ENCODE measurements at places on chromosomes 16 and 17.

DNA sequence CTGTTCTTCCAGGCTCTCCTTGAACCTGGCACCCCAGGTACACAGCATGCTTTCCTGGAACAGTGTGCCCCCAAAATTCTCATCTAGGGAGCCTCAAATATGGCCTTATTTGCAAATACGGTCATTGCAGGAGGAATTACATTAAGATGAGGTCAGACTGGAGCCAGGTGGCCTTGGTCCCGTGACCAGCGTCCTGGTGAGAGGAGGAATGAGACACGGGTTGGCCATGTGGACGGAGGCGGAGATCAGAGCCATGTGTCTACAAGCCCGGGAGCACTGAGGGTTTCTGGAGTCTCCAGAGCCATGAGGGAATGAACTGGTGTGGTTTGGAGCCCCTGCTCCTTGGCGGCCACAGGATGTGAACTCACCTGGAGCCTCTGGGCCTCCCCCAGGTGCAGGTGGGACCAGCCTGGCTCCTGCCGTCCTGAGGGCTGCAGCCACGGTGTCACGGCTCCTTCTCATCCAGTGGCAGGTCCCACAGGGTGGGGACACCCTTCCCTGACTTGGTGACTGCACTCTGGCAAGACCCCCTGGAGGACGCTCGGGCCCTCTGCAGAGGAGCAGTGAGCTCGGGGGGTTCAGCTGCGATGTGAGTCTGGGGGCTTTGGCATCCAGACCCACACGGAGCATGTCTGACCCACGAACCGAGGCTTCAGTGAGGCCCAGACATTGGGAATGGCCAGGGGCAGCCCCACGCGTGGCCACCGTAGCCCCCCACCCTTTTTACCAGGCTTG lies 21.8 kb upstream of the GNG13 start:
- no peak for DNase-seq

DNA sequence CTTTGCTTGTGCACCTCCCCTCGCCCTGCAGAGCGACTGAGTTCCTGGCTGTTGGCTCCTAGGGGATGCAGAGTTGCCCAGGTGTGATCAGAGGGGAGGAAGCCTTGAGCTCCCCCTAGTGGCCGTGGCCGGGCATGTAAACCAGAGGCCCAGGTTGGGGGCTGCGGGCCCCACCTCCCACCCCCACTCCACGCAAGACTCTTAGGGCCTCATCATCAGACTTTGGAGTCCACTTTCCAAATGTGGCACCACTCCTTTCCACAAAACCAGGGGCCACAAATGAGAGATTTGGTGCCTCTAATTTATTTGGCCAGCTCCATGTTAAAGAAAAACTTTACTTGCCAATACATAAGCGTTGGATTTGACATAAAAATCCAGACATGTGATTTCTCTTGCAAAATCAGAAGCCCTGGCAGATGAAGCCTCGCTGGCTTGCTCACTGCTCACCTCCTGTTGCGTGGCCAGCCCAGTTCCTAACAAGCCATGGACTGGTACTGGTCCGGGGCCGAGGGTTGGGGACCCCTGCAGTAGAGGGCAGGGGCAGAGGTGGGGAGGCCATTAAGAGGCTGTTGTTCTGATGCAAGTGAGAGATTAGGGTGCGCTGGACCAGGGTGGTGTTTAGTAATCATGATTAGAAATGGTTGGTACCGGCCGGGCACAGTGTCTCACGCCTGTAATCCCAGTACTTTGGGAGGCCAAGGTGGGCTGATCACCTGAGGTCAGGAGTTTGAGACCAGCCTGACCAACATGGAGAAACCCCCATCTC lies 28.7 kb upstream of the GAS7 start:
- peak; percentile 41 for DNase-seq

DNA sequence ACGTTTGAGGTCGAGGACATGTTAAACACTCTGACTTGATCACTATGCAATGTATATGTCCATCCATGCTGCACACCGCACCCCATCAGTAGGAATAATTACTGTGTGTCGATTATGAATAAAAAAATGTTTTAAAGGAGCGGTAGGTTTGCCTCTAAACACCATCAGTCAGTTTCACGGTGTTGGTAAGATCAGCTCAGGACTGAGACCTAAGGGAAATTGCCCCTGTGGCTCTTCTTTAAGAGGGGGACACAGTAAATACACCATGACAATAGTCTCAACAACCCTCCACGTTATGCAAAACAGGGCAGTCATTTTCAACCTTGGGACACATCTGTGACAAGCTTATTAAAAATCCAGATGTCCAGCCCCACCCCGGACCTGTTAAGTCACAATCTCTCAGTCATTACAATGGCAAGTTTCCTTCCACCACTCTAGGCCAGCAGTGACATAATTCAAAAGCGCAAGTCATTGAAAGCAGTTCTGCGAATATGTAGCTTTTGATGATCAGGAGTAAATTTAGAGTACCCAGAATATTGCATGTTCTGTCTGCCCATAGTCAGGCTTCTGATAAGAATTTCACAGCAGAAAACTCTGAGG lies 1.2 kb downstream of the ATMIN start:
- no peak for DNase-seq

DNA sequence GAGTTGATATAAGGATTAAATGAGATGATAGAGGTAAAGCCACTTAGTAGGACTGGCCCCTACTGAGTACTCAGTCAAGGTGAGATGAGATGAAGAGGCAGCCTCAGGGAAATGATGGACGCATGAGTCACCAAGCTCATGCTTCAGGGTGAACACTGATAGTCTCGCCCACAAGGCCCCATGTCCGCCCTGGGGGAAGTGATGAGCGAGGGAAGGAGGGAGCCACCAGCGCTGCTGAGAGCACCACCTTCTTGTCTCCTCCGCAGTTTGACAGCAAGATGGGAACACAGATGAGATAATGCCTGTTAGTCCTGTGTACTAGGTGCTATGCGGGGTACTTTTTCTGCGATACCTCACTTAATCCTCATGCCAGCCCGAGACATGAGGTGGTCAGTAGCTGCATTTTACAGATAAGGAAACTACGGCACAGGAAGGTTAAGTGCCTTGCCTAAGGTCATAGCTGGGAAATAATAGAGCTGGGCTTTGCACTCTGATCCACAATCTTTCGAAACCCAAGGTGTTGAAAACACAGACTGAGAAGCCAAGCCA lies 383.0 kb downstream of the CPPED1 start:
- DNase-seq, result no peak

DNA sequence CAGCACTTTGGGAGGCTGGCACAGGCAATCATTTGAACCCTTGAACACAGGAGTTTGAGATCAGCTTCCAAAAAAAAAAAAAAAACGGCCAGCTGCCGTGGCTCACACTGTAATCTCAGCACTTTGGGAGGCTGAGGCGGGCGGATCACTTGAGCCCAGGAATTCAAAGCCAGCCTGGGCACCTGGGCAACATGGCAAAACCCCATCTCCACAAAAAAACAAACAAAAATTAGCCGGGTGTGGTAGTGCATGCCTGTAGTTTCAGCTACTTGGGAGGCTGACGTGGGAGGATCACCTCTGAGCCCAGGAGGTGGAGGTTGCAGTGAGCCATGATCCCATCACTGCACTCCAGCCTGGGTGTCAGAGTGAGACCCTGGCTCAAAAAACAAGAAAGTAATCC lies 39.0 kb downstream of the GRB2 start:
- no peak for DNase-seq

DNA sequence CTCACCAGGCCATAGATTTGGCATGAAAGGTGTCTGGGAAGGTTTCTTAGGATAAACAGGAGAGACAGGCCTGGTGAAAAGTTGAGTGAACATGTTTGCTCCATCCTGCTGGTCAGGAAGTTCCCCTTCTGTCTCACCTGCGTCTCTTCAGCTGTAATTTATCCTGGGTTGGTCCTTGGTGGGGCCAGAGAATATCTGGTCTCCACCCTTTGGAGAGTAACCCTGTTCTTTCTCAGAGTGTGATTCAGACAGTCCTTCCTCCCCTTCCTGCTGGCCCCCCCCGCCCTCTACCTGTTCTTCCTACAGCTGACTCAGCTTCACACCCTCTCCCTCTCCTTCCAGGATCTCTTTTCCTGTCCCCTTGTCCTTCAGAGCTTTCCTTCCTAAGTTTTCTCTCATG lies 17.1 kb downstream of the MINK1 start:
- DNase-seq, result no peak

GRCh38 chr16:57567691-57568090 lies 25.2 kb downstream of the ADGRG5 start:
- no peak for DNase-seq

DNA sequence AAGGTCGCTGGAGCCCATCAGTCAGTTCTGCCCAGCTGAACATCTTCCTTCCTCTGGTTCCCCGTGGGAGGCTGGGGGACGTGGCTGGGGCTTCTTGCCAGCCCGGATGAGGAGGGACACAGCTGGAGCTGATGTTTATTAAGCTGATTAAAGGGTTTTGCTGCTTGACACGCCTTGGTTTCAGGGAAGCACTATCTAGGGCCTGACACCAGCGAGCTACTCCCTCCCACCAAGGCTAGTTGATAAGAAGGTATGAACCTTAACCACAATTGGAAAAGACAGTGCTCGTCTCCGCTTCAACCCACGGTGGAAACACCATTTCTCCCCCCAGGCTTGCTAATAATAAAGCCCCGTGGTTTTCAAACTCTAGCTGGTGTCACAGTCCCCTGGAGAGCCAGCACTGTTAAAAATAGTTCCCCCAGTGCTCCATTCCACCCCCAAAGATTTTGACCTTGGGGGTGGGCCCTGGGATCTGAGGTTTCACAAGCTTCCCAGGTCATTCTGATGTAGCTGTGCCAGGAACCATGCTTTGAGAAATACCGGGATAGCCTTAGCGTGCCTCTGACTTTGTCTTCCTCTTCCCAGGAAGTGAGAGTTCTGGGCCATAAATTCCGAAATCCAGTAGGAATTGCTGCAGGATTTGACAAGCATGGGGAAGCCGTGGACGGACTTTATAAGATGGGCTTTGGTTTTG lies 5.5 kb downstream of the DHODH start:
- no peak for DNase-seq

DNA sequence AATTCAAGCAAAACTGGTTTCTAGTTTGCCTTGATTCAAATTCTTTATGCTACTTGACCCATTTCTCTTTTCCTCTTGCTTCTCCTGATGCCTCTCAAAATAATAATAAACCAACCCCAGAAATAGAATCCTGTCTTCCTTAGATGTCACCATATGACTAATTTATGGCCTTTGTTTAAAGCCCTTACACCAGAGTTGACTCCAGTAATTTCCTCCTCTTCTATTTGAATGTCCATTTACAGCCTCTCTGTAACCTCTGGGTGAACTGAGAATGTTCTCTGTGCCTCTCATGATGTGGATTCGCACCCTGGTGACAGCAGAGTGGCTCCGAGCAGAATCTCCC lies 31.5 kb downstream of the ZFHX3 start:
- no peak for DNase-seq

GRCh38 chr17:41026715-41027471 lies at the start of gene KRTAP1-5:
TSS of gene KRTAP1-5 (minus strand) at chr17:41027208. CDS start at chr17:41027155, 53 bp downstream.
- DNase-seq, result no peak

GRCh38 chr16:73233329-73233765 lies 185.4 kb upstream of the ZFHX3 start:
- DNase-seq, result no peak

- DNase-seq, result no peak
Observed at GRCh38 chr17:79377230-79377786, 233.5 kb downstream of the RBFOX3 start.

DNA sequence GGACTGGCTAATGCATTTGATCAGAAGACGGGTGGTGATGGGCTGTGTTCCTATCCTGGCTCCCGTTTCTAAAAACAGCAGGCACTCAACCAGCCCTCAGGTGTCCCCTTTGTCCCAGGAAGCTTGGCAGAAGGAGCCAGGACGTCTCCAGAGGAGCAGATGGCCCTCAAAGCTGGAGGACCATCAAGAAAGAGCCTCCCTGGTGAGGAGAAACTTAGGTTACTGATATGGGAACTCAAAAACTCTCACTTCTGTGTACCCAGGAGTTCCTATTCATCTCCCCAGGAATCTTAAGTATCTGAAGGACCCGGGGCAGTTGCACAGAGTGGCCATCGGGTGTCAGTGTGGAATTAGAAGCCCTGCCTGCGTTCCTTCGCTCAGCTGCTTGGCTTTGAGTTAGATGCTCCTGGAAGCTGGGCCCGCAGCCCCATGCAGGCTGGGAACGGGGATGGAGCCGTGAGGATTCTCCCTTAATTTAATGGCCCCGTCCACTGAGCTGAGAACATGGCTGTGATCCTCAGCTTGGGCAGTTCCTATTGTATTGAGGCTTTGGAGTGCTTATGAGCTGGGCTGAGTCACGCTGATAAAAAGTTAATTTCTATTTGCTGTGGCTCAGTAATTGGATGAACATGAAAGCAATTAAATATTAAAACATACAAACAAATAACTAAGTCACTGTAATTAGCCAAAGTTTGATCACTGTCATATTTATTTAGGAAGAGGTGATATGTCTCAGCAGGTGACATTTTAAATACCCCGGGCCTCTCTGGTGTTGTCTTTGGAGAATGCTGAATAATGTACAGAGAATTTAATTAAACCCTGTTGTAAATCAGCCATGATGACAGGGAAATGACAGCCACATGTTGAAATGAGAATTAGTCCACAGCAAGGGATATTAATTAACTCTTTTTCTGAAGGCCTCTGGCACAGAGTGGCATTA lies 402.1 kb downstream of the SEC14L1 start:
- peak; percentile 67 for DNase-seq

DNA sequence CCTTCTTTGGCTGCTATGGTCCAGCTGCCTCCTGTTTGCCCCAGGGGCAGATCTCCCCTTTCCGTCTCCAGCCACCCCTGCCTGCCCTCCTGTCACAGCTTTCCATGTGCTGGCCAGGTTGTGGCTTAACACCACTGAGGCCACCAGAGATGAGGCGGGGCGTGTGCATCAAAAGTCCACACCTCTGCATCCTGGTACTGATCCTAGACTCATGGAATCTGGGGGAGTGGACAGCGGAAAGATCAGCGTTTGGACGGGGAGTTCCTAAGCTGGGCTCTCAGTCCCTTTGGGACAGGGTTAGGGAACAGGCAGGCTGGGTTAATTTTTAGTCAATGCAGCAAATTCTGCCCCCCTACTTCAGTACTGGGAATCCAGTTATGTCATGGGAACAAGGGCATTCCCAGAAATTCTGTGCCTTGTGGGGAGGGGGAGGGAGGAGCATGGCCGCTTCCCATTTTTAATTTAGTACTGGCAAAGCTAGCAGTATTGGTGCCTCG lies 3.9 kb downstream of the IGFBP4 start:
- no peak for DNase-seq
